ENCODE measurements at places on chromosomes 16 and 17.

GRCh38 chr17:50346313-50347116 is 589 bp downstream of the XYLT2 start:
- DNase-seq: peak; percentile 80

- no peak for DNase-seq
These were observed 48.1 kb upstream of the ALOX12 start for GRCh38 chr17:6947745-6948144.

- no peak for DNase-seq
These were observed 82.8 kb upstream of the GSE1 start for GRCh38 chr16:85530370-85530739.

- no peak for DNase-seq
These were observed 38.1 kb downstream of the SRL start for GRCh38 chr16:4203748-4204147.

GRCh38 chr17:79420318-79421243 is 190.3 kb downstream of the RBFOX3 start:
- DNase-seq: no peak

GRCh38 chr16:84509032-84509950 is 4.8 kb upstream of the MEAK7 start:
- DNase-seq: no peak

GRCh38 chr16:79769270-79769927 is 168.9 kb upstream of the MAF start:
- no peak for DNase-seq

GRCh38 chr17:4607773-4608187 is 23.5 kb downstream of the SMTNL2 start:
- peak; percentile 27 for DNase-seq

- DNase-seq: peak; percentile 63
These were observed 11.6 kb upstream of the MARCHF10 start for GRCh38 chr17:62819511-62820221.

GRCh38 chr16:52643006-52643405 is 96.1 kb upstream of the TOX3 start:
- DNase-seq: no peak

GRCh38 chr16:3094289-3095027 is 4.6 kb downstream of the ZSCAN10 start:
- no peak for DNase-seq

GRCh38 chr16:27437946-27438345 is 36.0 kb downstream of the IL21R start:
- no peak for DNase-seq

GRCh38 chr17:72706396-72706981 is 386.0 kb downstream of the SLC39A11 start:
- no peak for DNase-seq

GRCh38 chr17:77160091-77160874 is 19.5 kb downstream of the SEC14L1 start:
- no peak for DNase-seq

DNA sequence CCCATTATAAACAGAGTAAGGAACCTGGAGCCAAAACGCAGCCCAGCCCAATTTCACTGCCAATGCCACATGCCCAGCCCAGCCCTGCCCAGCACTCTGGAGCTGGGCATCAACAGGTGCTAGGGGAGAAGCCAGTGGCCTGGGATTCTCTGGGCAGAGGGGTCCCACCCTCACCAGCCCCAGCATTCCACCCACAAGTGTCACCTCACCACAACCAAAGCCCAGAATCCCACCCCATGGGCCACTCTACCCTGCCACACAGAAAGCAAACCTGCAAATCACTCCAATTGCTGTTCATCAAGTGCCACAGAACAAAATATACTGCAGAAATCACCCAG is 102.5 kb upstream of the CDH5 start:
- no peak for DNase-seq

DNA sequence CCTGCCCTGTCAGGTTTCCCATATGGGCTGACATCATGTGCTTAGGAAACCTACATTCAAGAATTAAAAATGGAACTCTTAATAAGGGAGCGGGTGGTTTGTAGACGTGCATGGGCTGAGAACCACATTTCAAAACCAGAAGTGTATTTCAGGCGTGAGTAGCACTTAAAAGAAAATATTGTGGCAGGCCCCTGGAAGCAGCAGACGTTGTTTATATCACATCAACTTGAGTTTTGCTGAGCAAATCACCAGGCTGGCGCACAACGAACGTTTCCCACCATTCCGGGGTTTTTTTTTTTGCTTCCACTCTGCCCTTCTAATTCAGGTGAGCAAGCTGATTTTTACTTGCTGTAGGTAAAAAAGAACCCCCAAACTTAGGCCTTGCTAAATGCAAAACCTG is 220.2 kb downstream of the MRTFB start:
- no peak for DNase-seq

DNA sequence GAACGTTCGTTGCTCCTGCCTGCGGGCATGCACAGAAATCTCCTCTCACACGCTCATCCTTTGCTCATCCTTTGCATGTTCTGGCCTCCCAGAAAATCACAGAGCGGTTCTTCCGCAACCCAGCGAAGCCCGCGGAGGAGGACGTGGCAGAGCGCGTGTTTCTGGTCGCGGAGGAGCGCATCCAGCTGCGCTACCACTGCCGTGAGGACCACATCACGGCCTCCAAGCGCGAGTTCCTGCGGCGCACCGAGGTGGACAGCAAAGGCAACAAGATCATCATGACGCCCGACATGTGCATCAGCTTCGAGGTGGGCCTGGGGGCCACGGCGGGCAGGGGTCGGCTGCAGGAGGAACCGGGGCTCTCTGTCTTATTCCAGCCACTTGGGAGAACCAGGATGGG is 9.6 kb upstream of the KATNB1 start:
- no peak for DNase-seq

DNA sequence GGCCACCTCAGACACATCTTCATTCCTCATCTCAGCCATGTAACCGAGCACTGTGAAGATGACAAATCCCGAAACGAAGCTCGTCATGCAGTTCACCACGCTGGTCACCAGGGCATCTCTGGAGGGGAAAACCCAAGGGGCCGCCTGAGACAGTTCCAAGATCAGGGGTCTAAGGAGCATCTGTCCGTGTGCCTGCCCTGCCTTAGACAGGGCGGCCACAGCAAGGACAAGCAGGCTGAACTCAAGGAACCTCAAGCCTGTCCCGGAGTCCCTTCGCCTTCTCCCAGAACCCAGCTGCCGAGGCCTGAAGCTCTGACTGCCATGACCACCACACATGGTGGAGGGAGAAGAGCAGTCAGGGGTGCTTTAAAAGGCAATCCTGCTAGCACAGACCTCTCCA is 22.7 kb downstream of the SLC6A4 start:
- DNase-seq: no peak

DNA sequence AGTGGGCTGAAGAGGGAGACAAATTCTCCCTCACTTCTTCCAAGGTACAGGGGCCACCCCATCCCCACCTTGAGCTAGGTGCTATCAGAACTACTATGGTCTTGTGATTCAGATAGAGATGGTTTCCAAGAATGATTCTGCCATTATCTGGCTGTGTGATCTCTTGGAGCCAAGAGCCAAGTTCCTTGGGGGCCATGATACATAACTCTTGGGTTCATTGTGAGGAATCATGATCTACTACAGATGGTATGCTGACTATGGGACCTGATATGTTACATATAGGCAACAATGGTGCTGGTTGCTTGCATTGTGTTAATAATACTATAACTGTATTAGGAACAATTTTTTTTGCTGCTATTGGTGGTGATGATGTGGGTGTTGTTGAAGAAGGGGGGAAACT is 45.7 kb downstream of the DYNLRB2 start:
- DNase-seq: no peak

GRCh38 chr17:29214215-29215146 is 32.2 kb upstream of the CRYBA1 start:
- DNase-seq: no peak

- no peak for DNase-seq
These were observed 8.8 kb downstream of the GLIS2 start for GRCh38 chr16:4324492-4325252.

DNA sequence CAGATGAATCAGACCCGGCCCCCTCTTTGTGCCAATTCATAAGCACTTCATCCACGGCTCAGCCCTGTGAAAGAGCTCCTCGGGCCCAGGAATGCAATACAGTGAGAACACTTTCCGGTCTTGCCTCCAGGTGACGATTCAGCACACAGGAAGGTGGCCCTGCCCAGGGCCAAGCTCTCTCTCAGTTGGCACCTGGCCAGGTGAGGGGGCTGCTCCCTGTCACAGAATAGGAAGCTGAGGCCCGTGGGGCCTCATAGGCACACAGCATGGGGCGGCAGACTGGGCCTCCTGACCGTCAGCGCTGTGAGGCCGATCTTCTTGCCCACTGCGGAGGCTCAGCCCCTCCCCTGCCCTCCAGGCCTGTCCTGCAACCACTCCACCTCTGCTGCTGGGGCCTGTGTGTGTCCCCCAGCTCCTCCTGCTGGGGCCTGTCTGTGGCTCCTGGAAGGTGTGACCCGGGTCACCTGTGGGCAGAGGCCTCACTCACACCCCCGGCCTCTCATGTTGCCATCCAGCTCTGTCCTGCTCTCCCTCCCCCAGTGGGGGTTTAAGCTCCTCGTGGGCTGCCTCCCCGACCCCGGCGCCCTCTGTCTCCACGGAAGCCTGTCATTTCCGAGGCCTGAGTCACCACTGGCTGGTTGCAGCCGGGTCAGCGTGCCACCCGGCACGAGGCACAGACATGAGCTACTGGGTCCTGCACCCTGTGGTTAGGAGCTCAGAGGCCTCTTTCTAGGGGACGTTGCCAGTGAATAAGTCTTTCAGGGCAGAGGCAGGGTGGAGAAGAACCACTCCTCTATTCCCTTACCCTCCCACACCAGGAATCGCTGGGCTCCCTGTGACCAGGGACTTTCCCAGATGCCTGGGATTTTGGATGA is 114.4 kb downstream of the SEC14L1 start:
- DNase-seq: peak; percentile 68

DNA sequence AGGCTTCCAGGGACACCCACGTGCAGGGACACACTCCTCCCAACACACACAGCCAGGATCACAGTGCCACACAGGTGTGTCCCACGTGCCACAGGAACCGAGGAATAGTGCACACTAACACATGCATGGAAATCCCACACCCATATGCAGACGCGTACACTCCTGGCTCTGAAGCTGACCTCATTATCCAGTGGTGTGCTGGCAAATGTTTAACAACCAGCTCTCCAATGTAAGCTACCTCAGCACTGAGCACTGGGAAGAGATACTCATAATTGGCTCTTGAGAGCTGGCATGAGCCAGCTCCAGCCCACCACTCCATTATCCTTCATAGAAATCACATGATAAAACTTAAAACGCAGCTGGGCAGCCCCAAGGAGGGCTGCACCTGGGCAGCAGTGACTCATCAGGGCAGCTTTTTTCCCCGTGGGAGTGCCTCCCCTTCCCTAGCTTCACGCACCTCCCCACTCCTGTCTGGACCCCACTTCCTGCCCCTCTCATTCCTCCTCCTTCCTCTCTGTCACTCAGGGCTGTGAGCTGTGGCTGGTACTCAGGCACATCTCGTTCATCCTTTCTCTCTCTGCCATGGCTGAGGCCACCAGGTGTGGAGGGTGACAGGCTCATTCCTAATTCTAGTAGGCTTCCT is 14.9 kb upstream of the TBX21 start:
- no peak for DNase-seq

DNA sequence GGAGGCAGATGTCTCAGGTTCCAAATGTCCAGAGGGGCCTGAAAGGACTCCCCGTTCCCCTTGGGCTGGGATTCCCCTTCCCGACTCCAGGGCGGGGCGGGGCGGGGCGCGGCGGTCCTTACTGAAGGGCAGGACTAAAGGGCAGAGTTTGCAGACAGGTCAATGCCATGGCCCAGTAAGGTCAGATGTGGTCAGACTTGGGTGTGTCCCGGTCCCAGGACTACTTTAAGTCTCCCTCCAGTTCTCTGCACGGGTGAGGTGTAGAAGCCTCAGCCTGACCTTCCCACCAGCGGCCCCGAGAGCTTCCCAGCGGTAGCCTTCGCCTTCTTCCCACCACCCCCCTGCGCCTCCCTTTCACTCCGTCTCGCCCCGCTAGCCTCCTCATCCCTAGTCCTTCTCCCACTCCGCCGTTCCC is 532 bp downstream of the KDM6B start:
- peak; percentile 73 for DNase-seq

Data from H9 (cell line).